Astrocyte of the cerebellum (primary cell): ENCODE measurements at places on chromosomes 6 and 20.
A peak's percentile ranks its signal among the peaks of the same experiment; 100 is the strongest.

DNA sequence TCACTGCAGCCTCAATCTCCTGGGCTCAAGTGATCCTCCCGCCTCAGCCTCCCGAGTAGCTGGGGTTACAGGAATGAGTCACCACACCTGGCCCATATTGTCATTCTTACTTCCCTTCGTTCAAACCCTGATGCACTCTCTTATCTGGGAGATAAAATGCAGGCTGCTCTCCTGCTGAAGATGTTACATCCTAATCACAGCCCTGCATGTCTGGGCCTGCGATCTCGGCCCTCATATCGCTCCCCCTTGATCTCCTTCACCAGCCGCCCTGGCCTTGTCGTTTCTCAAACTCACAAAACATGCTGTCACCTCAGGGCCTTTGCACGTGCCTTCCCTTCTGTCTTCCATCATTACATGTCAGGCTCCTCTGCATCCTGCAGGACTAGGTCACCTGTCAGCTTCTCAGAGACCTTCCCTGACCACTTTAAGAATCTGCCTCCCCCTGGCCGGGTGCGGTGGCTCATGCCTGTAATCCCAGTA is 8.8 kb upstream of the C20orf203 start:
- no peak for DNase-seq

DNA sequence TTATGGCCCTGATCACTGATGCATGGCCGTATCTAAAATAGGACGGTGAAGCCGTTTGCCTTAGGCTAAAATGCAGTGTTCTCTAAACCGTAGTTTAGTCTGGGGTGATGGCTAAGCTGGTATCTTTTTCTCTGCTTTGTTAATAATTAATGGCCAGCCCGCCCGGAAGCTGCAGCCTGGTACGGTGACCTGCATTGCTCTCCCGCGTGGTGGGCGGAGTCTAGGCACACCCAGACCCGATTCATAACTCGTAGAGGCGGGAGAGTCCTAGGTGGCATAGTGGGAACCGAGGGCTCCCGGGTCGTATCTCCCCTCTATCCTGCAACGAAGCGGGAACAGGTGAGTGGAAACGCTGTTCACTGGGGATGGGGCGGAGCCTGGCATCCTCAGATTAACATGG is 5.5 kb downstream of the CDH4 start:
- DNase-seq: no peak

DNA sequence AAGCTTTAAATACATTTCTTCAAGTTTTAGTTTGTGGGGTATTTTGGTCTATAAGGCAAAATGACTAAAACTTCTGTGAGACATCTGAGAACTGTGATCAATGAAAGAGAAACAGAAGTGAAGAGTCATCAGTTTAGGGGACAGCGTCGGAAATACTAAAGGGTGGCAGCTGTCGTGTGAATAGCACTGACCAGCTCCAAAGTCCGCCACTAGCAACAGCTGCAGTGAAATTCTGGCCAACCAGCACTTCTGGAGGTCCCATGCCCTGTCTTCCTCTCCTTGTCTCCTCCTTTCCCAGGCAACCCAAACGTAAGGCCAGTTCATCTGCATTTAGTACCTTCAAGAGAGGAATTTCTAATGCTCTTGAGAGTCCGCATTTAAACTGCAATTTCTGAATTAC is 87.5 kb downstream of the DACT2 start:
- DNase-seq: no peak

GRCh38 chr6:63553208-63553607 is 19.1 kb upstream of the LOC128125822 start:
- DNase-seq: no peak

DNA sequence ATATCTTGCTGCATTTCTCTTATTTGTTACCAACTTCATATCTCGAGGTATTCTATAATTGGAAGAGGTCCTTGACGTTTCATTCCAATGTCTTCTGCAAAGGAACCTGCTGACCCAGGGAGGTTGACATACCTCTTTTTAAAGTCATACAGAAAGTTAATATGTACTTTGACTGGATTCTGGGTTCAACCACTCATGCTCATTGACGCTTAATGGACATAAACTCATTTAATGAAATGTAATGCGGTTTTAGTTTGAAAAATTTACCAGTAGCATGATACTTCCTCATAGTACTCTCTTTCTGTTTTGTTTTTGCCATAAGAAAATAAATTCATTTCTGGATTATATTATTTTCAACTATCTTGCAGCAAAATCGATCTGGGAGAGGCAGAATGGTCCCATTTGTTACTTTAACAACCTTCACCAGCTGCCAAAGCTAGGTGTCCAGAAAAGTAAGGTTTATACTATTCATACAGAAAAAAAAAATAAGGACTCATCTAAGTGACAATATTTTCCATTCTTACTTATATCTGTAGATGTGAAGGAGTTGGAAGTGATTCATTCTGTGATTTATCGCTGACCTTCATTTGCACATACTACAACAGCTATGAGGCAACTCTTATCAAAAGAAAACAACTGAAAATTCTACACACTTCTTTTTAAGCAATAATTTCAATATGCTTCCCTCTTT is 101.6 kb downstream of the ATXN1 start:
- DNase-seq: no peak

- DNase-seq: no peak
Measured at GRCh38 chr6:74248966-74249365, 553.0 kb downstream of the CD109 start.

DNA sequence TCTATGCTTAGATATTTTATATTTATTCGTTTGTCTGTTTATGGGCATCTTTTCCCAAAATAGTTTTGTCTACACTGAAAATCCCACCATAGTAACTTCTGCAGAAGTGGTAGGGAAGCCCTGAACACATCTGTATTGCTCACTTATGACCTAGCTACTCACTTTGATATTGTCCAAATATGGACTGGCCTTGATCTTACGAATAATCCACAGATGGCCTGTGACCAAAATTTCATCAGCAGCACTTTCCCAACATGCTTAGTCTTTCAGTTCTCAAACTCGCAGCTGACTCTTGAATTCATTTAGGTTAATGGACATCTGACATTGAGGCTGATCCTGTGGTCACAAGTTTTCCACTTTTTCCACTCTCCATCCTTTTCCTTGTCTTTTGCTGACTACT is 80.8 kb upstream of the BEND3 start:
- DNase-seq: no peak

GRCh38 chr6:82006027-82006738 is 241.4 kb downstream of the IBTK start:
- no peak for DNase-seq

GRCh38 chr6:150068720-150069648 is at the start of gene ULBP3:
Gene ULBP3, minus strand, starts transcription at chr6:150069121. Its CDS starts 55 bp downstream, at chr6:150069066.
- peak; percentile 73 for DNase-seq

GRCh38 chr6:137661601-137662000 is 167.4 kb upstream of the OLIG3 start:
- no peak for DNase-seq

DNA sequence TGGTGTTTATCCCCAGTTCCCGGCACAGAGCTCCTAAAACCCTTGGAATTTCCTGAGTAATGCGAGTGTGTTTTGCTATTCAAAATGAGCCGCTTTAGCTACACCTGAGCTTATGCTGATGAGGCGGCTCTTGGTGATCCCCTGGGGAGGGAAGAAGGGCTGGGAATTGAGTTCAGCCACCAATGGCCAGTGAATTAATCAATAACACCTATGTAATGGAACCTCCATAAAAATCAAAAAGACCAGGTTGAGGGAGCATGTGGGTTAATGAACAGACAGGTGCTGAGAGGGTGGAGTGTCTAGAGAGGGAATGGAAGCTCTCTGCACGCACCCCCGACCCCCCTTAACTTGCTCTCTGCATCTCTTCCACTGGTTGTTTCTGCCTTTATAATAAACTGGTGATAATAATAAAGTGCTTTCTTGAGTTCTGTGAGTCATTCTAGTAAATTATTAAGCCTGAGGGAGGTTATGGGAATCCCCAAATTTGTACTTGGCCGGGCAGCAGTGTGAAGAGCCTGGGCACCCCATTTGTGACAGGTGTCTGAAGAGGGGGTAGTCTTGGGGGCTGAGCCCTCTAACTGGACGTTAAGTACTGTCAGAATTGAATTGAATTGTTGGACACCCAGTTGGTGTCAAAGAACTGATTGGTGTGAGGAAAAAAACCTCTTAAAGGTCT is 24.6 kb upstream of the SERPINB1 start:
- DNase-seq: no peak

DNA sequence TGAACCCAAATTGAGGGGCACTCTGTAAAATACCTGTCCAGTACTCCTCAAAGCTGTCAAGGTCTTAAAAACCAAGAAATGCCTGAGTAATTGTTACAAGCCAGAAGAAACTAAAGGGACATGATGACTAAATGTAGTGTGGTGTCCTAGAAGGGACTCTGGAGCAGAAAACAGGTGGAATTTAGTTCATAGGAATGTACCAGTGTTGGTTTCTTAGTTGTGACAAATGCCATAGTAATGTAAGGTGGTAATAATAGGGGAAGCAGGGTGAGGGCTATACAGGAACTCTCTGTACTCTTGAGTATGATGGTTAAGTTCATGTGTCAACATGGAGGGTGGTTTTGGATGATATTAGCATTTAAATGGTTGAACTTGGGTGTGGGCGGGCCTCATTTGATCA is 92.3 kb downstream of the CNBD2 start:
- no peak for DNase-seq

DNA sequence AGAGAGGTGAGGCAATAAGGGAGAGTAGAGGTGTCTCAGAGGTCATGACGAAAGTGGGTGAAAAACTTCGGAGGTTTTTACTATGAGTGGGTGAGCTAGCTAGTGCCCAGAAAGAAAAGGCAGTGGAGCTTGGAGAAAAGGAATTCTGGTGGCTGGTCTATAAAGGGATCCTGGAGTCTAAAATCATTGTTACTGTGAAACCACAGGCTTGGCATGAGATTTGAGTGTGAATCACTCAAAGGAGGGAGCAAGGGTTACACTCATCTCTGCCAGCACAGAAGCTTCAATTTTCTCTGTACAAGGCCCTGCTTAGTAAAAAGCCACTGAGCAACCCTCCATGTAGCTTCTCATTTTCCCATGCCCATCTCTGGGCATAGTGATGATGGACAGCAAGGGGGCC is 47.5 kb downstream of the CD83 start:
- DNase-seq: peak; percentile 89

DNA sequence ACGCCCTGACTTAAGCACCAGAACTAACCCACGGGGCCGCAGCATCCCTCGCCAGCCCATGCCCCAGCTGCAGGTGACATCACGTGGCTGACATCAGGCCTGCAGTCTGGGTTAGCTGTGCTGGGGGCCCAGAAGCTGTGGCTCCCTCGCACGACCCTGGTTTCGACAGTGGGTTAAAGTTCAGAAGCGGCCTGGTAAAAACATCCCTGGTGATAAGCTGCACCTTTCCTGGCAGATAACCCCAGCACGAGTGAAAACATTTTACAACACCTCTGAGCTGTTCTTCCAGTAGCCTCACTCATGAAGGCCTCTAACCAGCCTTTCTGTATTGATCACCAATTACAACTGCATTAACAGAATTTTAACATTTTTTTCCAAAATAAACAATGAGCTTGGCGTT is 136.4 kb upstream of the RREB1 start:
- DNase-seq: no peak

GRCh38 chr6:5059036-5059896 is 25.9 kb upstream of the PPP1R3G start:
- no peak for DNase-seq

GRCh38 chr6:47188588-47189021 is 121.1 kb downstream of the TNFRSF21 start:
- peak; percentile 18 for DNase-seq

GRCh38 chr20:48769069-48769983 is 58.5 kb downstream of the PREX1 start:
- DNase-seq: no peak

GRCh38 chr6:142702501-142703460 is 242.2 kb downstream of the HIVEP2 start:
- DNase-seq: no peak

GRCh38 chr20:41392295-41392694 is 25.7 kb upstream of the EMILIN3 start:
- no peak for DNase-seq

- no peak for DNase-seq
Measured at GRCh38 chr20:45100563-45101245, at the start of gene KCNS1. Gene KCNS1, minus strand, starts transcription at chr20:45101127. Its CDS starts 1,891 bp downstream, at chr20:45099236.

DNA sequence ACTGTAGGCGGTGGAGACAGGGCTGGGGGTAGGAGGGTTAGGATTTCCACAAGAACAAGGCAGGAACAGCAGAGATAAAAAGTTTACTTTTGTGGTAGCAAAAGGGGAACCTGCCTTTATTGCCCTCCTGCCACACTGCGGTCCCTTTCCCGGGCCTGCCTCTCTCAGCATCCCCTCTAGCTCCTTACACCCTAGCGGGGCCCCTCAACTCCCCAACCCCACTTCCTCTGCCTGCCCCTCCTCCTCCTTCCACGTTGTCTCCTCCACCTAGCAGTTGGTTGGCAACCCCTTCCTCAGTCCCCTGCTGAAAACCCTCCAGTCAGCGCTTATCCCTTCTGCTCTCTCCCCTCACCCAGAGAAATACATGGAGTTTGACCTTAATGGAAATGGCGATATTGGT is 714 bp downstream of the AIF1 start:
- no peak for DNase-seq

DNA sequence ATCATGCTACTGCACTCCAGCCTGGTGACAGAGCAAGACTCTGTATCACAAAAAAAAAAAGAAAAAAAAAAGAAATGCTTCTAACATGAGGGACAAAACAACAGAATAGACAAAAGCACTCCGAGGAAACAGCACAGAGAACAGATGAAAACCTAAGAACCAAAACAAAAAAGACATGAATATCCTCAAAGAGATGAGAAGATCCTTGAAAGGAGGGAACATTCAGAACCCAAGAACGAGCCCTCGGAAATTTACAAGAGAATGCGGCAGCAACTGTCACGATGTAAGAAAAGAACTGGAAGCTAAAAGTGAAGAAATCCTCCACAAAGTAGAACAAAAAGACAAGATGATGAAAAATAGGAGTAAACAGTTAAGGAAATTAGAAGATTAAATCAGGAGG is 21.2 kb downstream of the ADA start:
- DNase-seq: no peak

GRCh38 chr20:47133809-47134456 is 222.6 kb downstream of the ZMYND8 start:
- no peak for DNase-seq

DNA sequence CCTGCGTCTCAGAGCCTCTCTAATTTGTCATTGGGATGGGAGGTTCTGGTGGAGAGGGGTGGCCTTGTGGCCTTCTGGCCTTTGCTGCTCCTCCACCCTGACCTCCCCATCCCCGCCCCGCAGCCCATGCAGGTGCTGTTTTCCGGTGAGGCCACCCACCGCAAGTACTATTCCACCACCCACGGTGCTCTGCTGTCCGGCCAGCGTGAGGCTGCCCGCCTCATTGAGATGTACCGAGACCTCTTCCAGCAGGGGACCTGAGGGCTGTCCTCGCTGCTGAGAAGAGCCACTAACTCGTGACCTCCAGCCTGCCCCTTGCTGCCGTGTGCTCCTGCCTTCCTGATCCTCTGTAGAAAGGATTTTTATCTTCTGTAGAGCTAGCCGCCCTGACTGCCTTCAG is 171.8 kb upstream of the RNF24 start:
- DNase-seq: no peak

GRCh38 chr6:105302617-105303128 is 100.2 kb downstream of the PREP start:
- DNase-seq: no peak

DNA sequence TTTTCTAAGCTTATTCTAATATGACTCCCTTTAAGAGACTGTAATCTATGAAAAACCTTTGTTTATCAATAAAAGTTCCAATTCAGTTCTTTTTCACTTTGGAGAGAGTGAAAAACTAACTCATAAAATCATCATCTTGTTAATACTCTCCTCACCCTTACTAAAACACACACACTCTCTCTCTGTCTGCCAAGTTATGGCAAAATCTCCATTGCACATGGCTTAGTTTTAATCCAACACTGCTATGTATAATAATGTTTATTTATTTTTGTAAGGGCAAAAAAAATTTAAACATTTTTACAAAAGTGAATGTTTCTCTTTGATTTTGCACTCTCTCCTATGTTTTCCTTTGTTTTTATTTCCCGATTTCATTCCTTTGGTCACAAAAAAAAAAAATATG is 253.2 kb downstream of the BMP7 start:
- DNase-seq: no peak
